ENCODE measurements at places on chromosomes 16 and 17.

DNA sequence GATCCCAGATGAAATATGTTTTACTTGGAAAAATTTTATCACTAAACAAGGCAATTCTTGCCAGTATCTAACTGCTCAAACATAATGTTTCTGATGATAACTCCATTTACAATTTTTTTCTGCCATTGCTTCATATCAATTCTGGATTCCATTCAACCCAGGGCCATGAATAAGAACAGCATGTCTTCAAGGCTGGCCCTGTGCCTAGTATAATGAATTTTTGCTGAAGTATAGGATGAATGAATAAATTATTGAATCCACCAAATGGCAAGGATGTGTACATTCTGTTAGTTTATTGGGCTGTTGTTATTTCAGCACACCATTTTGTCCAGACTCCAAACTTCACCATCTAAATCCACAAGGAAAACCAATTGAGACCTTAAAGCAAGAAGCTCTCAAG is 414.7 kb downstream of the HS3ST3B1 start:
- peak; percentile 12 for DNase-seq

GRCh38 chr17:55305321-55306087 is 40.7 kb downstream of the HLF start:
- no peak for DNase-seq

GRCh38 chr16:59210955-59211541 is 476.9 kb upstream of the GOT2 start:
- peak; percentile 50 for DNase-seq

- DNase-seq: peak; percentile 92
Observed at GRCh38 chr16:83807710-83808572, at the start of gene HSBP1. TSS of gene HSBP1 (plus strand) at chr16:83807978. CDS start at chr16:83808077, 99 bp downstream.

DNA sequence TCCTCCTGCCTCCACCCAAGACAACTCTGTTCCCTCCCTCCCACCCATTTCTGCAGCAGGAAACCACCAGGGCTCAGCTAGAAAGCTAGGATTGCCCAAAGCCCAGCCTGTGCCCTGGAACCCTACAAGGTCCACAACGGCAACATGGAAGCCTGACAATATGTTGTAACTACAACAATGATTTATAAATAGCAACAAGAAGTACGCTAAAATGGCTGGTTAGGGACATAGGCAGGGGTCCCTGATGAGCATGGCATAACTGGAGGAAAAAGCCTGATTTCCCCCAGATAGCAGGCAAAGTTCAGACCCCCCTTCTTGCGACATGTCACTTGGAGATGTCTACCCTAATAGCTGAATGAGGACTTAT is 6.6 kb downstream of the ST3GAL2 start:
- DNase-seq: no peak
